ENCODE measurements at places on chromosomes 5 and 9. TPM values are rescaled to one million over a fixed set of nuclear protein-coding genes. Genes with fewer than 3 reads are reported as not detected.

GOLM1 gene
- polyA plus RNA-seq, result 1.3 TPM

GRCh38 chr5:176647843-176648473 lies 674 bp downstream of the TSPAN17 start:
- no peak for DNase-seq

GRCh38 chr9:88593537-88594185 lies 58.7 kb downstream of the NXNL2 start:
- DNase-seq, result peak; percentile 65

GRCh38 chr5:127184851-127185250 lies 105.7 kb upstream of the MEGF10 start:
- no peak for DNase-seq

HAPLN1 gene
- polyA plus RNA-seq, result not detected

DNA sequence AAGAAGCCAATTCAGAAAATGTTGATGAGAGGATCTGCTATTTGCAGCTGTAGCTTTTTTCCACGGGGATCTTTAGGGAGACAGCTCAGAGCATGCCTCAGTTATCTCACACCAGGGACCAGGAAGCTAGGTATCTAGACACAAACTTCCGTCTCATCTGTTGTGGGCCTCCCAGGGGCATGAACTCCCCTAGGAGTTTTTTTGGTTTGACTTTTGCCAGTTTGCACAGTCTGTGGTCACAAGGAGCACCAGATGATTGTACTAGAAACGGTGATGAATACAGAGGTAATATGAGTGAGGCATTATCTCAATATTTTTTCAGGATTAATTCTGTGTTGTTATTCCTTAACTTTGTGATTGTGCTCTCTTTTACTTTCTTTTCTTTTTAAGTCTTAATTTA lies 533.2 kb upstream of the SEMA6A start:
- DNase-seq, result no peak

DNA sequence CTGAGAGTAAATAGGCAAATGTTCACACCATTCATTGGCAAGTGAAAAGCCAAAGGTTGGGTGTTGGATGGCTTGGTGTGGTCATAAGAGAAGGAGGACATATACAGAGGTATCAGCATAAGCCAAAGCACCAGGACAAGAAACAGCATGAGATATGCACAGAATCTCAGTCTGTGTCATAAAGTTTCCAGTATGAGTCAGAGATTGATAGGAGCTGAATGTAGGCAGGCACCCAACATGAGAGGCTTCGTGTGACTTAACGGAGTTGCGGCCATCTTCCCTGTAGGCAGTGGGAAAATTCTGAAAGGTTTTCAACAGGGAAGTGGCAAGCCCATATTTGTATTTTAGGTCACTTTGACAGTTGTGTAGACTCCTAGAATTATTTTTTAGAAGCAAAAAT lies 54.5 kb downstream of the SNCAIP start:
- DNase-seq, result no peak

DNA sequence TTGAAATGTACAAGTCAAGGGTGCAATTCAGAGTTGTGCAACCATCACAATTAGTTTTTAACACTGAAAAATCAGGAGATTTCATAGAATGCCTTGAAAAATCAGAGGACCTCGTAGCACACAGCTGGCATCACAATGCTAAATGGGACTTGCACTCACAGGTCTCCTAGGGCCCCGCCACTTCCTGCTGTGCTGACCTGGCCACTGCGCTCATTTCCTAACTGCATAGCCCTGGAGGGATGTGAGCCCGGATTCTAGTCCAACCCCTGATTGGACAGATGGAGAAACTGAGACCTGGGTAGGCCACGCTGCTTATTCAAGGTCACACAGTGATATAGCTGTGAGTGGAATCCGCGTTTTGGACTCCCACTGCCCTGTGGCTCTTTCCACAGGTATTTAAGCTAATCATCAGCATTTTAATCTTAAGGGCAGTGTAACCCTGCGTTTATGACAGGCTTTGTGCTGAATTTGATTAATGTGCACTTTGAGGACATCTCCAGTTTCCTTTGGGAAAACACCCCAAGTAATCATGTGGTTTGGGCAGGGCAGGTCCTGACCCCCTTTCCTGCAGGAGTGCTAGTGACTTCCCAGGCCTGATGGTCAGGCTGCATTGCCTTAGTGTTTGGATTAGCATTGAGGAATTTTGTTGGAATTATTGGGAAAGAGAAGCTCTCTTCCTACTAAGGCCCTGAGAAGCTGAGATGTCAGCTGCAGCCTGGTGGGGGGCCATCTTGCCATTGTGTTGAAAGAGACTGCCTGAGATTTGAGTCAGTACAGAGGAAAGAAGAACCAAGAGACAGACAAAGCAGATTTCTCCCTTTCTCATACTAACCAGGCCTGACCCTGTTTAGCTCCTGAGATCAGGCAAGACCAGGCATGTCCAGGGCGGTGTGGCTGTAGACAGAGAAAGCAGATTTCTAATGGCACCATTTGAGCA lies 36.2 kb downstream of the STC2 start:
- no peak for DNase-seq

PCDHGA5 gene
- not detected for polyA plus RNA-seq

DNA sequence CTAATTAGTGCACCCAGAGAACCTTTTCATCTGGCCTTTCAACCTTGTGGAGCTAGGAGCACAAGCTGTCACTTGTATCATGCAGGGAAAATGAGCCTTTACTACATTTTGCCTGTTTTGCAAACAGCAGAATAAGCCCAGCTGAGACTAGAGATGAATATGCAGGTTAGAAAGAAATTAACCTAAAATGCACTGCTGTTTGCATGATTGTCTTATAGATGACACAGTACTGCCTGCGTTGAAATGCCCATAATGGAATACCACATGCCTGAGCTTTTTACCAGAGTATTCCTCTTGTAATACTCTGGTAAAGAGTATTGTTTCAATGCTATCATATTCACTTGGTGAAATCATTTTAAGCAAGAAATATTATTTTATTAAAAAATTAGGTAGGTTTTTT lies 90.7 kb downstream of the SNX24 start:
- no peak for DNase-seq

GRCh38 chr5:157143127-157143971 lies 684 bp upstream of the MED7 start:
- no peak for DNase-seq

PTCH1 gene
- 10.2 TPM for polyA plus RNA-seq

SMIM33 gene
- polyA plus RNA-seq, result 0.09 TPM

Measured in naive thymus-derived CD4-positive, alpha-beta T cell (primary cell).